ENCODE measurements at places on chromosomes 12 and 14.
A peak's percentile ranks its signal among the peaks of the same experiment; 100 is the strongest.

DNA sequence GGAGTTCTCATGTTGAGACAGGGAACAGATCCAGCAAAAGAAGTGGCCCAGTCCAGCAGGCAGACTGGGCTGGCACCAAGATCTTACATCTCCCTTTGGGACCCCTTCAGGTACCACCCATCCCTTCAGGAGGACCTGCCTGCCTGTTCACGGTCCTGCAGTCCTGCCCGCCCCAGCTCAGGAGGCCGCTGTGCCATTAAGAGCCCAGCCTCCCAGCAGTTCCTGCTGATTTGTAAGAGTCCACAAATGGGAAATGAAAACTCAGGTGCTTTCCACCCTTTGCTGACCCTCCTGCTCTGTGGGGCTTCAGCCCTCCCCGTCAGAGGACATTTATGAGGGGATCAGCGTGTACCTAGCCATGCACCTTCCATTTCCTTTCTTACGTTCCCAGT is 39.5 kb downstream of the C14orf132 start:
- DNase-seq = no peak

- no peak for DNase-seq
Measured at GRCh38 chr14:33699300-33699983, 251.4 kb downstream of the EGLN3 start.

- DNase-seq = no peak
Measured at GRCh38 chr12:113090740-113091139, 34.2 kb downstream of the DTX1 start.

- DNase-seq = no peak
Measured at GRCh38 chr12:88510843-88511242, 69.4 kb downstream of the KITLG start.

GRCh38 chr14:104436047-104436591 is 143.4 kb upstream of the C14orf180 start:
- DNase-seq = no peak

GRCh38 chr12:3110578-3110977 is 33.4 kb downstream of the TSPAN9 start:
- DNase-seq = no peak

- DNase-seq = no peak
Measured at GRCh38 chr12:5830111-5830510, 114.9 kb downstream of the ANO2 start.

DNA sequence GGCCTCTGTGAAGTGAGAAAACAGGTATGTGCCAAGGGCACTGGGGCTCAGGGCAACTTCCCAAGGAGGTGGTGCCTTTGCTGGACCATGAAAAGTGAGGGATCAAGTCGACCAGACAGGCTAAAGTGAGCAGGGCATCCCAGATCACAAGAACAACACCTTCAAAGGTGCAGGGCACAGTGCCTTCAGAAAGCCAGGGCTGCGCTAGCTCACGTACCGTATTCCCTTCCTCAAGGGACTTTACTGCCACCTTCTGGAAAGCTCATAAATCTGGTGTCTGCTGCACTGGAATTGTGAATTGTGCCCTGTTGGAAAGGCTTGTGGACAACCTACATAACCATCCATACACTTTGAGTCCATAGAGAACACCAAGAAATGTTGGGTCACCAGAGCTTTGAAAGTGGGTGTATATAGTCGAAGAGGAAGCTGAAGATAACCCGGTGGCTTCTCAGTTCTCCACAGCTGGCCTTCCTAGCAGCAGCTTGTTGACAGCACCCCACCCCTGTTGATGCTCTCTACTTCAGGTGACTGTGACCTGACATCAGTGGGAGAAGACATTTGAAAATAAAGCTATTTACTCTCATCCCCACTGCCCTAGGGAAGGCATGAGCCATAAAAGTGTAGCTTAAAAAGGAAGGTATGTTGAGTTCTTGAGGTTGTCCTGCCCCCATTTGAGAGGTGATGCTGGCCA is 24.5 kb downstream of the FIGNL2 start:
- DNase-seq = peak; percentile 40

- DNase-seq = no peak
Measured at GRCh38 chr12:20410734-20411133, 42.4 kb downstream of the PDE3A start.

DNA sequence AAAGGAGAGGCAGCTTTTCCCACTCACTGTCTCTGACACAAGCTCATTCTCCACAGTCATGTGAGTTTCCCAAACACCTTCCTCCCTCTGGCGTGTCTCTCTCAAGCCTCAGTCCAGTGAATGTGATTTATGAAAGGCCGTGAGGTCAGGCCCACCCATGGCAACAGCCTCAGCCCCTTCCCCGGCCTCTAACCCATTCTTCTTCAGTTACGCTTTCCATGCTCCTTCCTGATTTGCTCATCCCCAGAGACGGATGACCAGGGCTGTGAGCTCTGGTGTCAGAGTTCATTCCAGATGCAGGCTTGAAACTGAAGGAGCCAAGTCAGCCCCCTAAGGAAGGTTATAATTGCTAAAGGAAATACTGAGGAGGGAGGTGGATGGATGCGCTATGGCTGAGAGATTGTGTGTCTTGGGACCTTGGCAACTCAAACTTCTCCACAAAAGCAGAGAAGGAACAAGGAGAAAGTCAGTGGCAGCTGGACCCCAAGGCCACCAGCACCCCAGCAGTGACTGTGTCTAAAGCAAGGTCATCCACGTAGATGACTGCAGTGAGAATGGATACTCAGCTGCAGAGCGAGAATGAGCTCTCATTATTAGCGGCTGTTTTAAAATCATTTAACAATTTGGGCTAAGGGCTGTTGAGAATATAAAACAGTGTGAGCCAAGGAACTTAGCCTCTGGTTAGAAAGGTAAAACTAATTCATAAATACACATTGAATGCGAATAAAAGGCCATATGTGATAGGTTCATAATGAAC is 84.1 kb downstream of the FBXL14 start:
- no peak for DNase-seq

- DNase-seq = no peak
Measured at GRCh38 chr12:55280991-55281390, 15.4 kb downstream of the OR6C6 start.

DNA sequence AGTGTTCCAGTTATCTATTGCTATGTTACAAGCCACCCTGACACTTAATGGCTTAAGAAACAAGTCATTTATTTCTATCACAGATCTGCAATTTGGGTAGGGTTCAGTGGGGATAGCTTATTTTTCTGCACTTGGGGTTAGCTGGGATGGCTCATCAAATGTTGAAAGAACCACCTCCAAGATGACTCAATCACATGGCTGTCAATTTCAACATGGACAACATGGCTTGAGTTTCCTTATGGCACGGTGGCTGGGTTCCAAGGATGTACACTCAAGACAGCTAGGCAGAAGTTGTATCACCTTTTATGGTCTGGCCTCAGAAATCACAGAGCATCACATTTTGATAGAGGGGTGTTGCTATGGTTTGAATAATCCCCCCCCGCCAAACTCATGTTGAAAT is 24.5 kb upstream of the IGF1 start:
- no peak for DNase-seq

DNA sequence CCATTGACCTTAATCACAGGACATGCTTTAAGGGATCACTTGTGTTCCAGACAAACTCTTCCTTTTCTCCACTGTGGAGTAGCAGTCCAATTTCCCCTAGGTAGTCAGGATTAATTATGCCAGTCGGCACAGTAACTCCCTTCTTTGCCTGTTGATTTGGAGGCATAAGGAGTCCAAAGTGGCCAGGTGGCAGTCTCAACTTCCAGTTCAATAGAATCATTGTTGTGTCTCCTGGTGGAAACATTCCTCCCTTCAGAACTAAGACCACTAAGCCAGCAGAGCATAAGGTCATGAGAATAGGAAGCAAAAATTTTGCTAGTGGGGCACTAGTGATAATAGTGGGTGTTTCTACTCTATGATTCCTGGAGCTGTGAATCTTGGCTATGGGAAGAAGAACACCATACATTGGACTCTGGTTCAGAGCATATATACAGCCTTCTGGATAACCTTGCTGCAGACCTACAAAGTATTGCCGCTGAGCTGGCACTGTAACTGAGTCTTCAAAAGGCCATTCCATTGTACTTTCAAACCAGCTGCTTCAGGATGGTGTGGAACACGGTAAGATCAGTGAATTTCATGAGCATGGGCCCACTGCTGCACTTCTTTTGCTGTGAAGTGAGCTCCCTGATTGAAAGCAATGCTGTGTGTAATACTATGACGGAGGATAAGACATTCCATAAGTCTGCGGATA is 147.3 kb upstream of the MAX start:
- DNase-seq = no peak

- DNase-seq = no peak
Measured at GRCh38 chr12:89762498-89763170, 54.0 kb upstream of the ATP2B1 start.

- no peak for DNase-seq
Measured at GRCh38 chr12:45216230-45216982, 511 bp downstream of the ANO6 start.

DNA sequence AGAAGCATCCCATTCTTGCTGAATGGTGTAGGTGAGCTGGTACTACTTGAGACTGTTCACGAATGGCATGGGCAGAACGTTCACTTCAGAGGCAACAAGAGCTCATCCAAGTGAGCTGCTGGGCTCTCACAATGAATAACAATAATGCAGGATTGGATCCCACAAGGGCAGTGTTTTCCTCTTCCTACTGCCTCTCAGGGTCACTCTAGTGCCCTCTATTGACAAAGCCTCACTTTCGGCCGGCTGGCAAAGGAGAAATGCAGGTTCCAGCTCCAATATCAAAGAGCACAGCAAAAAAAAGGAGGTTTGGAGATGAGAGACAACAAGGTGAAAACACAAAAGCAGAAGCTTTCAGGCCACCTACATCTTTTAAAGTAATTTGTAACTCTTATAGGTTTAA is 74.6 kb upstream of the MYF6 start:
- DNase-seq = no peak

DNA sequence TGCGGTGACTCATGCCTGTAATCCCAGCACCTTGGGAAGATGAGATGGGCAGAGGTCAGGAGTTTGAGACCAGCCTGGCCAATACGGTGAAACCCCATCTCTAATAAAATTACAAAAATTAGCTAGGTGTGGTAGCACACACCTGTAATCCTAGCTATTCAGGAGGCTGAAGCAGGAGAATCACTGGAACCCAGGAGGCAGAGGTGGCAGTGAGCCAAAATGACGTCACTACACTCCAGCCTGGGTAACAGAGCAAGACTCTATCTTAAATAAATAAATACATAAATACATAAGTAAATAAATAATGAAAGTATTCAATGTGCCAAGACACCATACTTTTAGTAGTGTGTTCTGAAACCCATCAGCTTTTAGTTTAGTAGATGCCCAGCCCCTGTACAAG is 308.1 kb upstream of the FLRT2 start:
- no peak for DNase-seq

- no peak for DNase-seq
Measured at GRCh38 chr12:15644700-15645099, 144.5 kb downstream of the EPS8 start.

- peak; percentile 85 for DNase-seq
Measured at GRCh38 chr14:34300882-34301734, 160.9 kb downstream of the SPTSSA start.

- no peak for DNase-seq
Measured at GRCh38 chr12:7695237-7695560, 376 bp downstream of the GDF3 start.

DNA sequence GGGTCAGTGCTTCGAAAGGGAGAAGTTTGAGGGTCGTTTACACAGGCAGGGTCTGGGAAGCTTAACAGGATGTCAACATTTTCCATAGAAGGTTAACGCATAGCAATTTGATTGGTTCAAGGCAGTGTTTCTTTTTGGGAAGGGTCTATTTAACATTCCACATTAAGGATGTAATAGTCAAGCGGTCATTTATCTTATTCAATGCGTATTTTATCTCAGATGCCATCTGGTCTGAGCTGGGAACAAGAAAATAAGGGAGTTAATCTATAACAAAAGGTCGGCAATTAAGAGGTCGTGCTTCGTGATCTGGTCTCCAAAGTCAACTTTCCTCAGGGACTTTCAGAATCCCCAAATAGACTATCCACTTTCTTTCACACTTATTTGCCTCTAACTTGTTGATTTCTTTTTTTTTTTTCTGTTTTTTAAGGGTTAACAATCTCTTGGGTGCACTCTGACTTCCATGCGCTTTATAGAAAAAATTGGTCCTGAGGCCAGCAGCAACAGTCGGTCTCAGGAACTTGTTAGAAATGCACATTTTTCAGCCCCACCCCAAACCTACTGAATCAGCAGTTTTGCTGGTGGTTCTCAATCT is 550 bp upstream of the RESF1 start:
- DNase-seq = no peak

- DNase-seq = no peak
Measured at GRCh38 chr12:59887178-59887577, 291.3 kb downstream of the SLC16A7 start.

GRCh38 chr14:50006141-50006540 is 110.2 kb downstream of the VCPKMT start:
- no peak for DNase-seq

DNA sequence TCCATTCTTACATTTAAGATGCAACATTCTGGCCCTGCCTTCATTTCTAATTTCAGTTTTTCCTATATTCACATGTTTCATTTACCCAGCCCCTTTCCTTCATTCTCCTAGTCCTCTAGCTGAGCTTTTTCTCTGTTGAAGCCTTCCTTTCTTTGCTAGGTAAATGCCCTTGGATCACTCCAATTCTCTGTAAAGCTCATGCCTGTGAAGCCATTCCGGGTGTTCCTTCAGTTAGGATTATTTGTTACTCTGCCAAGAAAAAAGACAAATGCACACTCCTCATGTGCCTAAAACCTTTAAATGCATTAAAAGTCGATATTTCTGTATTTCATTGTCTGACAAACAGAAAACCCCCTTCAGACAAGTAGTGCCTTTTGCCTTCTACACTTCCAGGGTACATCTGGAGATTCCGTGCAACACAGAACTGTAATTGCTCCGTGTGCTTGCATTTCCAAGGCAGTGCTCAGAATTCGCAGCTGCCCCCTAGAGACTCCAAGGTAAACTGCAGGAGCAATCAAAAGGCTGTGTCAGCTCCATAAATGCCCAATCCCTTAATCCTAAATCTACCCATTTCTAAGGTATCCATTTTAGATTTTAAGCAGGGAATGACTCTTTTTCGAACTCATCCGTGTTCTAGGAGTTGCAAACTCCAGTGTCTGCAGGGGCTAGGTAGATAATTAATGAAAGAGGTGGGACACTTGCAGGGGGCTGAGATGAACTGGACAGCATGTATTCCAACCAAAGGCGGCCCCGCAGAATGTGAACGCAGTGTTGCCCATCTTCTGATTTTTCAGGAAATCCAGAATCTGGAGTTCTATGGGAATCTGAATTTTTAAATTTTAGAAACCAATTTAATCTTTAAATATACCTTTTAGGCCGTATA is 320.2 kb downstream of the GRIN2B start:
- peak; percentile 80 for DNase-seq
